ENCODE measurements at places on chromosomes 4 and X.

DNA sequence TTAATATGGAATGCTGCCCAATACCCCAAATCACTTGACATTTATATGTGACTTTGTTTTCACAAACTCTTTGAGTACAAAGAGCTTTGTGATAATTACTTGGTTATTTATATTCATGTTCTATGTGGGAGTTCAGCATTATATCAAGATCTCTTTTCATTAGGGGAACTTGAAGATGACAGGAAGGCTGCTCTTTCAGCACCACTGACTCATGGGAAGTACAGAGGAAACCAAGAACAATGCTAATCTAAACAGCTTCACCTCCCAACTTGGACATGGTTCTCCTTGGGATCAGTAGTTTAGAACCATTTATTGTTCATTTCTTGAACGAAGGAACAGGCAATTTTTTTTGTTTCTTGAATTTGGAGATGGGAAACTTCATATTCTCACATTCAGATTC lies 184.0 kb upstream of the AFF2 start:
- DNase-seq, result peak; percentile 75

GRCh38 chr4:114998316-114998715 lies 115.1 kb downstream of the NDST4 start:
- DNase-seq, result no peak

DNA sequence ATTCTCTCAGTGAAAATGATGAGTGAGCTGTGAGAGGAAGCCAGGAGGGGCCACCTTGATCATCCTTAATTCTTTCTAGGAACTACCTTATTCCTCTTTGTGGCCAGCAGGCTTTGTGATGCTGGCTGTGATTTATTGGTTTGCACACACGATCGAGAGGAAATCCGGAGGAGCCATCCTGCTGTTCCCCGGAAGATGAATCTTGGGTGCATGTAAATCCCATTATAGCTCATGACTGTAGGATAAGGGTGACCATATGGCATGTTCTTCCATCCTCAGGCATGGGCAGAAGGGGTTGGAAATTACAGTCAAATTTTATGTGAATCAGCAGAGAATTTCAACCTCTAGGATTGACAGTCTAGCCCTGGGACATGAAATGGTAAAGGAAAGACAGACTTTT lies 254.5 kb downstream of the UNC5C start:
- no peak for DNase-seq

DNA sequence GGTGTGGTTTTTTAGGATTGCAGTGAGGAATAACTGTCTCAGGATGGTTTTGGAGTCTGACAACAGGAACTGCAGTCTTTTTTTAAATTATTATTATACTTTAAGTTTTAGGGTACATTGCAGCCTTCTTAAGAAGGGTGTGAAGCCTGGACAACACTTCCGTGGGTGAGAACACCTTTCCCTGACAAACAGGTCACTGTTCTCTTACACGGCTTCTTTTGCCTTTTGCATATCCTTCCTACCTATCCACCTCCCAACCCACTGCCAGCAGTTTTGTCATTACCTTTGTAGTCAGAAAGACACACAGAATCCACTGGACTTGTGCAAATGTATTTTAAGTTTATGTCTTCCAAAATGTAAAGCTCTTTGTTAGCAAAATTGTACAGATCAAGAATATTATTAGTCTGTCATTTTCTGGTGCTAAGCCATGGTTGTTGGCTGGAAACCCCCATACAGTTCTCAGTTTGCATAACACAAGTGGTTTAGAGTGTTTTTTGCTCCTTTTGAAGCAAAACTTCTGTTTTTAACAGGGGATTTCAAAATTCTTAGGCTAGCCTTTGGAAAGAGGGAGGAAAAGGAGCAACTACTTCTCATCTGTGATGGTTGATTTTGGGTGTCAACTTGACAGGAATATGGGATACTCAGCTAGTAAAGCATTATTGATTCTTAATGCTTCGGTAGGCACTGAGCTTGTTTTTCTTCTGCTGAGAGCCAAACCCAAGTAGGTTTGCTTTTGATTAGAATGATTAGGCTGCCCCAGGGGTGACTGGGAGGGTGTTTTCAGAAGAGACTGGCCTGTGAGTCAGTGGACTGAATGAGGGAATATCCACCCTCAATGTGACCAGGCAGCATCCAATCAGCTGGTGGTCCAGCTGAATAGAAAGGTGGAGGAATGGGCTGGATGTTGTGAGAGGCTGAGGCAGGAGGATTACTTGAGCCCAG lies 29.4 kb upstream of the KLHL2 start:
- DNase-seq, result no peak

- DNase-seq, result no peak
Measured at GRCh38 chrX:72020788-72021187, 110.1 kb downstream of the NHSL2 start.

- no peak for DNase-seq
Measured at GRCh38 chrX:41538707-41539106, 91.6 kb downstream of the NYX start.

- DNase-seq, result peak; percentile 90
Measured at GRCh38 chrX:71095555-71095980, at the start of gene FOXO4. Gene FOXO4, plus strand, starts transcription at chrX:71095851. Its CDS starts 678 bp downstream, at chrX:71096529.

DNA sequence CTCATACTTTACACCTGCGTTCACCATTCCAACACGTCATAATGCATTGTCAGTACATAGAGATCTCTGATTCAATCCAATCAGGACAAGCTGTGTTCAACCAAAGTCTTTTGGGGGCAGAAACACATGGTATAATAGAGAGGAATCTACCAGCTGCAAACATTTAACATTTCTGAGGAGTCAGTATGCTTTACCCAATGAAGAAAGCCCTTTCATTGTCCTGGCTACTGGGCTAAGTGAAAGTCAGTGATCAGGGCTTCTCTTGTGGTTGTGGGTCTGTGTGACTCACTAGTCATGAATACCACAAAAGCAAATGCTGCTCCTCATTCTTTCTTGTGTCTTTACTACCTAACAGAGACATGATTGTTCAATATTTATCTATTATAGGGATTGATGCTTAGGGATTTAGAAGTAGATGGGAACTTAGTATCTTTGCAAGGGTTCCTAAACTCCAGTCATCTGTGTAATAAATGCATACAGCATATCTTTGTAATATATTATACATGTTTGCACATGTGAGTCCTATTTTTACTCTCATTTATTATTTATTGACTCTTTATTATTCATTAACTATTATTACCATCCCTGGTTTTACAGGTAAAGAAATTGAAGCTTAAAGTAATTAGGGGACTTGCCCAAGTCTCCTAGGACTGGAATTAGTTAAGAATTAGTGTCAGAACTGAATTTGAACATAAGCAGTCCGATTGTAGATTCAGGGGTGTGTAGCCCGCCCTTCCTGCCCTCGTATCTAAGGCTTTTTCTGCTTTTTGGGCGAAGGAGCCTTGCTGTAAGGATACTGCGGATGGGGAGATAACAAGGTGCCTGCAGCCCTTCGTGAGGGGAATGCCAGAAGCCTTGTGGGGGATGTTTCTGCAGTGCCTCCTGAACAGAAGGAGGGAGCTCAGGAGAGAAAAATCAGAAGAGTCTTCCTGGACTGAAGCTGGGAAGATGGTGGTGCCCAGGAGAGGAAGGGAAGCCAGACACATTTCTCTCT lies 353.1 kb upstream of the BOD1L1 start:
- no peak for DNase-seq

DNA sequence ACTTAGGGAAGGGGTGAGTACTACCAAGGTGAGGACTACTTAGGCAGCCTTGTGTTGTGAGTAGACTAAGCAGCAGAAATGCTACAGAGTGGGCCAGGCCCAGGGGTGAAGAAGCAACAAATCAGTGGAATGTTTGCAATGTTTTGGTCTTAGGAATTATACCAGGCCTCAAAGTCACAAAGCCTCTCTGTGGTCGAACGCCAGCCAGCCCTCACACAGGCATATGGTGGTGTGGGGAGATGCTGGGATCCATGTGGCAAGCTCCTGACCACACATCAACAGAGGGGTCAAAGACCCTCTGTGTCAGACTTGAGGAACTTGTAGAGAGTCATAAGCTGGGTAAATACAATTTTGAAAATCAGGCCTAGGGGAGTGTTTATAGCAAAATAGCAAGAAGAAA lies 153.8 kb upstream of the KLF3 start:
- DNase-seq, result no peak

- DNase-seq, result no peak
Measured at GRCh38 chrX:69264158-69264581, 98.9 kb upstream of the PJA1 start.

GRCh38 chr4:5036239-5036638 lies 15.0 kb upstream of the STK32B start:
- DNase-seq, result no peak

GRCh38 chrX:568311-568710 lies 62.3 kb upstream of the SHOX start:
- no peak for DNase-seq

DNA sequence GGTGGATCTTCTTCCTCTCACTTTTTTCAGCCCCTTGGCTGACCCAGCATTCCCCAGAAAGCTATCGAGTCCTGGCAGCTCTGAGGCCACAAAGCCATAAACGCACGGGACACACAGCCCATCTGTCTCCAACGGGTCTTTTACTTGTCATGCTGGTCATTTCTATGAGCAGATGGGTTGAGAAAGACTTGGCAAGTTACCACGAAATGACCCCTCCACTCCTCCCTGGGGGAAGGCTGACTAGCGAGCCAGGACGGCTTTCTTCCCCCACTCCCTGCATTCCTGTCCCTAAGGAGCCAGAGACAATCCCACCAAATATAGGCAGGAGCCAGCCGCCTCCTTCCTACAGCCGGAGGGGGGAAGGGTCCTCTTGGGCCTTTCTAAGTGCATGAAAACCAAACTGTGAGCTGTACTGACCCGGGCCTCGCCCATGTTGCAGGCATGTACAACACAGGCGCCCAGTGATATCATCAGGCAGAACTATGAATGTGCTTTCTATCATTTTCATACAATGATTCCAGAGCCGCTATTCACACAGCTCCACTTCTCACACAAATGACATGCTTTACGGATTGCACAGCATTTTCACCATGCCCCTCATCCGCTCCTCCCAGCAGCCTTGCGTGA lies 28.6 kb downstream of the AFAP1 start:
- no peak for DNase-seq

- no peak for DNase-seq
Measured at GRCh38 chr4:7427831-7428260, 6.9 kb downstream of the PSAPL1 start.

DNA sequence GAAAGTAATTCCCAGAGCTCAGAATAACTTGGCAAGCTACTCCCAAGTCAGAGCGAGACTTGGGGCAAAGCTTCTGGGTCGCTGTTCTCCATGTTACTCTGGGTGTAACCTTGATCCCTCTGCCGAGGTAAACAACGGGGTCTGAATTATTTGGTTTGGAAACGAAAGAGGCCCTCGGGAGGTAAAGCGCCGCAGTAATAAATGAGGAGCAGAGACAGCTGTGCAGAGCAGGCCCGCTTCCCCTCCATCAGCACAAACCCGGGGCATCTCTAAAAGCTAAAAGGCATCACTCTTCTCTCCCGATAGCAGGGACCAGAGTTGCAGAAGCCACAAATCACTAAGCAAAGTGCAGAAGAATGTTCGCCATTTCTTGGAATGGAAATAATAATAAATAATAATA lies 561.5 kb downstream of the BCOR start:
- no peak for DNase-seq

- DNase-seq, result no peak
Measured at GRCh38 chr4:153170407-153170806, 33.8 kb upstream of the TRIM2 start.

GRCh38 chrX:154403192-154403591 lies 5.0 kb downstream of the RPL10 start:
- DNase-seq, result no peak

DNA sequence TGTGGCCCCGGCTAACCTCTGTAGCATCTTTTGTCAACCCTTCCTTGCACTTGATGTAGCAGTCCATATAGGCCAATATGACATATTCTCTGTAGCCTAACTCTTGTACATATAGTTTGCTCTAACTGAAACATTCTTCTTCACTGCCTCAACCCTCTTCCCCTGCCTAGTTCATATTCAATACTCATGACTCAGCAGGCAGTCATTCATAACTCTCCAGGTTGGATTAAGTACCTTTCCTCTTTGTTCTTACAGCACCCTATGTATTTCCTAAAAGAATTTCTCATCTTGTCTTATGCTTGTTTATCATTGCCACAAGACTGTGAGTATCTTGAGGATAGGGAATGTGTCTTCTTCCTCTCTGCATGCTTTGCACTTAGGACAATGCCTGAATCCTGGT lies 76.9 kb downstream of the TMLHE start:
- DNase-seq, result no peak

GRCh38 chrX:10513974-10514373 lies 106.4 kb downstream of the MID1 start:
- no peak for DNase-seq

DNA sequence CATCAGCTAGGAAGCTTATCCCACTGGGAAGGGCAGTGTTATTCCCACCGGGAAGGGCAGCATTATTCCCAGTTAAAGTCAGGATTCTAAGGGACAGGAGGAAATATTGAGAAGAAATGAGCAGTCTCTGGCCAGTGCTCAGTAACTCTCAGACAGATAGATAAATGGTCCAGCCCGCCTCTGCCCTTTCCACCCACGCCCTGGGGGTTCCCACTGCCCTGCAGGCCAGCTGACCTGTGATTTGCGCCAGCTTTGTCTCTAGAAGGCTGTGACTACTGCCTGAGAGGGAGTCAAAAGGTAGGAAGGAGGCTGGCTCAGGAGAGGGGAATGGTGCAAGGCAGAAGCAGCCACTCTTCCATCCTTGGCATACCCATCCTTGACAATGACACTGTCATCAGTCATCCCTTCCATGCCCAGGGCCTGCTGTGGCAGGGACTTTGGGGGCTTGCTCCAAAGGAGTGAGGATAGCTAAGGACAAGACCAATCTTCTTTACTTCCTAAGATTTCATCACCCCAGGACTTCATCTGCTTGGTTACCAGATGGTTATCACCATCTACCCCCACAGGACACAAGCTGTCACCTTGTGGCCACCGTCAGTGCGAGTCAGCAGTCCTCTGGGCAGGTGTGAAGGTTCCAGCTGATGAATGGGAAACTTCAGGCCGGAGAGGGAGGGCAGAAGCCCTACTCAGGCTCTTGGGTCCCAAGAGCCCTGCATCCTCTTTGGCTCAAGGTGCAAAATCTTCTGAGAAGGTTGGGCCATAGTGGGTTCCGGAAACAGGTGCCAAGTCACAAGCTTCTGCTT lies 49.5 kb downstream of the SEPSECS start:
- no peak for DNase-seq

GRCh38 chr4:30718021-30718542 lies 2.1 kb upstream of the PCDH7 start:
- no peak for DNase-seq

GRCh38 chr4:123233136-123233768 lies 163.3 kb upstream of the SPRY1 start:
- DNase-seq, result peak; percentile 91

DNA sequence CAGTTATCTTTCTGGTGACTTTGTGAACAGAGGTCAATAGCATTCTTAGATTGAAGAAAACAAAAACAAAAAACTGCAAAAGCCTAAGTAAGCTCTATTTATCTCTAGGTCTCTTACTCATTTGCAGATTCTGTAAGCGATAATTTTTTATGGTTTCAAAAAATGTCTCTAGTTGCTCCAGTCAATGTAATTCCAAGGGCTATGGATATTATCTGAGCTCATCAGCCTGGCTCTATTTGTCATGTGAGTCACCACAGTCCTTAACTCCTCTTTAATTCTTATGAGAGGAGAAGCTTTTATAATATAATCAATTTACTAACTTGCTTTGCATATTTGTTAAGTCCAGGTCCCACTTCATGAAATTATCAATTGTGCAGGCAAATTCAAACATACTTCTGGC lies 79.1 kb downstream of the NPFFR2 start:
- no peak for DNase-seq

Measured in dermis microvascular lymphatic vessel endothelial cell (primary cell).